Activated T-cell treated with anti-CD3 and anti-CD28 coated beads, Interleukin-2, amount 50 U/mL, for 24 hours (primary cell): ENCODE measurements at places on chromosomes 6 and 20.

GRCh38 chr6:90712114-90712513, 125.2 kb upstream of the MAP3K7 start:
- DNase-seq: no peak

GRCh38 chr6:140774080-140774505, 1358.6 kb upstream of the GJE1 start:
- no peak for DNase-seq

- no peak for DNase-seq
Measured at GRCh38 chr20:5848711-5849505, 98.7 kb downstream of the SHLD1 start.

DNA sequence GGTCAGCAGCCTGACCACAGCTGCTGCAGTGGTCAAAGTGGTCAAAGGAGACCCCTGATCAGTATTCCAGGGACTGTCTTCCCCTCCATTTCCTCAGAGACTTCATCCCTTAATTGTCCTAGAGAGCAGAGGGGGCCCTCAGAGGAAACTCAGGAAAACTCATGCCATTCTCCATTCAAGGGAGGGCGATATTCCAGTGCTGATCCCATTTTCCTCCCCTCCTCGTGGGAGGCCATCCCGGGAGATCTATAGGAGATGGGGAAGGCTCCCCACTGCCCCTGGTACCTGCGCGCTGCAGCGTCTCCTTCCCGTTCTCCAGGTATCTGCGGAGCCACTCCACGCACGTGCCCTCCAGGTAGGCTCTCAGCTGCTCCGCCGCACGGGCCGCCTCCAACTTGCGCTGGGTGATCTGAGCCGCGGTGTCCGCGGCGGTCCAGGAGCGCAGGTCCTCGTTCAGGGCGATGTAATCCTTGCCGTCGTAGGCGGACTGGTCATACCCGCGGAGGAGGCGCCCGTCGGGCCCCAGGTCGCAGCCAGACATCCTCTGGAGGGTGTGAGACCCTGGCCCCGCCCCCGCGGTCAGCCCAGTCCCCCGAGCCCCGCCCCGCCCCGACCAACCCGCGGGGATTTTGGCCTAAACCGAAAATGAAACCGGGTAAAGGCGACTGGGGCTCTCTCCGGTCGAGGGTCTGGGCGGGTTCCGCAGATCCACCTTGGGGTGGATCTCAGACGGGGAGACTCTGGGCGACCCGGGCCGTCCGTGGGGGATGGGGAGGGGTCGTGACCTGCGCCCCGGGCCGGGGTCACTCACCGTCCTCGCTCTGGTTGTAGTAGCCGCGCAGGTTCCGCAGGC, 878 bp downstream of the HLA-C start:
- peak; percentile 58 for DNase-seq

DNA sequence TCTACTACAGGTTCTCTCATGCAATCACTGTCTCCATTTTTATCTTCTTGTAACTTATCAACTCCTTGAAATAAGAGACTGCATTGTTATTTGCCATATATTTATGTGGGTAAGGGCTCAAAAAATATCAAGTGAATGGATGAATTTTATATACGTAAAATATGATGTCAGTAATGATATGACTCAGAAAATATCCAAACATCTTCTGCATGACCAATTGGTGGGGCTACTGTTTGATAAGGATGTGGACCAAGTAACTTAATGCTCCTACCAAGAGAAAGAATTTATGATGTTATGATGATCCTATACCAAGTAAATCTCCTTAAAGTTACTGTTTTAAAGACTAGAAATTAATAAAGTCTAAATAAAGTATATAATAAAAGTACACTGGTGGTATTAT, 103.7 kb downstream of the OGFRL1 start:
- no peak for DNase-seq

DNA sequence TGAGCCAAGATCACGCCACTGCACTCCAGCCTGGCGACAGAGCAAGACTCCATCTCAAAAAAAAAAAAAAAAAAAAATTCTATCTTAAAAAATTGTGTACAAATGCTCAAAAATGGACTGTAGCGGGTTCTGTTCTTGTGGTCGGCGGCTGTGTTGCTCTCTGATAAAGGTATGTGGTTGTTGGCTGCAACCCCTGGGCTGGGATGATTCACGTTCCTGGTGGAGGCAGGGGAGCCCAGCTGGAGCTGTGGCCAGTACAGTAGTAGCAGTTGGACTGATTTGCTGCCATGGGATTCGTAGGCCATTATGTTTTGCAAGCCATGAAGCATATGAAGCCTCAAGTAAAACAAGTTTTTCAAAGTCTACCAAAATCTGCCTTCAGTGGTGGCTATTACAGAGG, 22.3 kb downstream of the MDN1 start:
- DNase-seq: no peak

DNA sequence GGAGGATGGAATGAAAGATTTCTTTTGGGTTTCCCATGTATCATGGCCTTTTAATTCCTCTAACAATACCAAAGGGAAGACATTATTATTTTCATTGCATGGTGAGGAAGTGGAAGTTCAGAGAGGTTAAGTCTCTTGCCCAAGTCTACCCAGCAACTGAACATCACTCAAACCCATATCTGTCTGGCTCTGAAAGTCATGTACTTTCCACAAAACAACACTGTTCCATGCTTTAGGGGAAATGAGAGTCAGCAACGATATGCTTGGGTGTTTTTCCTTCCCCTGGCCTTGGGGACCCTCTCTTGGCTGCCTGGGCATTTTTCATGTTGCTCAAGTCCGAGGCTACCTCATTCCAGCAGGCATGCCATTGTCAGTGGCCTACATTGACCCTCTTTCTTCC, 118.8 kb downstream of the ADTRP start:
- no peak for DNase-seq

- peak; percentile 72 for DNase-seq
Measured at GRCh38 chr6:28606424-28607391, 81.0 kb downstream of the GPX5 start.

GRCh38 chr6:84671183-84671582, 93.2 kb downstream of the TBX18 start:
- DNase-seq: no peak

- no peak for DNase-seq
Measured at GRCh38 chr20:47642624-47643023, 140.9 kb downstream of the NCOA3 start.

DNA sequence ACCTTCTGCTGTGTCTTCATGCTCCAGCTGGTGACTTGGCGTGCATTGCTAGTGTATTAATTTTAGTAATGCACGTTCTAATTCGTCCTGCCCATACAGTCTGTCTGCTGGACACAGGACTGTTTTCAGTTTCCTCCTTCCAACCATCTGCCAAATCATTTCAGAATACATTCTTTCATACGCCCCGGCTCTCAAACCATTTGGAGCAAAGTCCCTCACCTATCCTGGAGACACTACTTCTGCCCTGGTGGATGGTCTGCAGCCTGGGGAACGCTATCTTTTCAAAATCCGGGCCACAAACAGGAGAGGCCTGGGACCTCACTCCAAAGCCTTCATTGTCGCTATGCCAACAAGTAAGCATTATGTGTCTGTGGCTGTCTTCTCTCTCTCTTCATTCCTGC, 60.5 kb downstream of the FNDC1 start:
- no peak for DNase-seq

- DNase-seq: no peak
Measured at GRCh38 chr20:53379014-53379832, 214.4 kb downstream of the ZNF217 start.

DNA sequence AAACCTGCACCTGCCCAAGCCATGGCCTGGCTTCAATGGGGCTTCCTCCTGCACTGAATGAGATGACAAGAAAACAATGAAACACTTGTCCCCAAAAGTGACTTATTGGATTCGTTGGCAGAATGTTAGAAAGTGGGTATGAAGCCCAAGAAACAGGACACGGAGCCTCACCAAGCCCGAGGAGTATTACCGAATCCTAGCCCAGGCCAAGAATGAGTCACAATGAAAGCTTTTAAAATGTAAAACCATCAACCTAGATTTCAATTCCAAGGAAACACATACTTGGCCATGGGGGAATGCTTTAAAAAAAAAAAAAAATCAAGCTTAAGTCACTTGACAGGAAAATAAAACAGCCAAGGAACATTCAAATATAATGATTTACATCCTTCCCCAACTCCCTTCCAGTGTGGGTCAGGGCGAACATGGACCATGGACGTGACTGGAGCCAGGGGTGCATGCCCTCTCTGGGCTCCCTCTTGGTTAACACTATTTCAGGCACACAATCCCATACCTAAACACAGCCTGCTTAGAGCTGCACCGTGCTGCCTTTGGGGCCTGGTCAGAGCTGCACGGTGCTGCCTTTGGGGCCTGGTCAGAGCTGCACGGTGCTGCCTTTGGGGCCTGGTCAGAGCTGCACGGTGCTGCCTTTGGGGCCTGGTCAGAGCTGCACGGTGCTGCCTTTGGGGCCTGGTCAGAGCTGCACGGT, 3.1 kb upstream of the STX16 start:
- DNase-seq: no peak

DNA sequence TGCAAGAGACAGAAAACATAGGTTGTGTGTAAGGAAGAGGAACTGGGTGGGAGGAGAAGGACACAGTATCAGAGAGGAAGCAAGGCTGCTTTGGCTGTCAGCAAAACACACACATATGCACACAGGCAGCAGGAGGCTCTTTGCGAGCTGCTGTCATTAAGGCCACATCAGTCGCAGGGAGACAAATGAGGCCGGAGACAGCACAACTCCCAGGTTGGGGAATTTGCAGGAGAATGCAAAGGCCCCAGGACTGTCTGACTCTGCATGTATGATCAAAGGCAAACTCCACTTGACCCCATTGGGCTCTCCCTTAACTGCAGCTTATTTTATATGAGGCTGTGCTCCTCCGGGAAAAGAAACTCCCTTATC, 35.3 kb downstream of the METTL24 start:
- no peak for DNase-seq

GRCh38 chr20:62907384-62908317, 18.7 kb downstream of the DIDO1 start:
- peak; percentile 52 for DNase-seq

DNA sequence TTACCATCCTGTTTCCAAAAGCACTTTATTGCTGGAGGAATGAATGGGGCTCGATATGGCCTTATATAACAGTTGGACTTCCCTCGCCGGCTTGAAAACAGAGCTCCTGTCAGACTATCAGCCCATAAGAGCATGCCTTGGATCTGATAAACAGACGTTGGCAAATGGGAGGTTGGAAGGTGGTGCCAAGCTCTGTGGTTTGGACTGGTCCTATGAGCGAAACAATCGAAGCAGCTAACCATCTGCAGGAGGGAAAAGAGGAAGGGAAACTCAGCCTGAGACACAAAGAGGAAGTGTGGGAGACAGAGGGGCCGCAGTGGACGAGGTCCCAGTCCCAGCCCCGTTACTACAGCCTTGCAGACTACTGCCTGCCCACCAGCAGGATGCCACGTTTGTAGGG, 92.9 kb downstream of the TFAP2C start:
- DNase-seq: no peak

GRCh38 chr6:147202516-147203310, 1.5 kb upstream of the STXBP5 start:
- DNase-seq: peak; percentile 75

- no peak for DNase-seq
Measured at GRCh38 chr6:31712296-31712695, 2.9 kb upstream of the LY6G6D start.

GRCh38 chr6:157427969-157428368, 47.0 kb downstream of the ZDHHC14 start:
- no peak for DNase-seq

DNA sequence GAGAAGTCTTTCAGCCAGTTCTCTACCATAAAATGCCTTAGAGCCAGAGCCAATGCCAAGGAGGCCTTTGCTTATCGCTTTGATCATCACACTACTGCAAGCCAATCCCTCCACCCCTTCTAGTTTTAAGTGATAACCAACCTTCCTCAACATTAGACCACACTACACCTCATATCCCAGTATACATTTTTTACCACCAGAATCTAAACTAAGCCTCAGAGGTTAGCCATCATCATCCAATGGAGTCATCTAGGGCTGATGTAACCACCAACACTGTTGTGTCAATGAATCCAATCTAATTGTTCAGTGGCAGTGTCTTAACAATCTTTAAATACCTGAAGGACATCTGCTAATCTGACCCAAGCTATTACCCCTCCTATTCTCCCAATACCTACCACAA, 6.4 kb downstream of the ZUP1 start:
- no peak for DNase-seq

- DNase-seq: no peak
Measured at GRCh38 chr20:31527266-31527665, 13.0 kb downstream of the HM13 start.

- no peak for DNase-seq
Measured at GRCh38 chr20:46559685-46560440, 9.4 kb upstream of the OCSTAMP start.

- DNase-seq: no peak
Measured at GRCh38 chr6:124022641-124023040, 219.0 kb downstream of the NKAIN2 start.

- no peak for DNase-seq
Measured at GRCh38 chr20:18979132-18979531, 165.5 kb downstream of the SCP2D1 start.

DNA sequence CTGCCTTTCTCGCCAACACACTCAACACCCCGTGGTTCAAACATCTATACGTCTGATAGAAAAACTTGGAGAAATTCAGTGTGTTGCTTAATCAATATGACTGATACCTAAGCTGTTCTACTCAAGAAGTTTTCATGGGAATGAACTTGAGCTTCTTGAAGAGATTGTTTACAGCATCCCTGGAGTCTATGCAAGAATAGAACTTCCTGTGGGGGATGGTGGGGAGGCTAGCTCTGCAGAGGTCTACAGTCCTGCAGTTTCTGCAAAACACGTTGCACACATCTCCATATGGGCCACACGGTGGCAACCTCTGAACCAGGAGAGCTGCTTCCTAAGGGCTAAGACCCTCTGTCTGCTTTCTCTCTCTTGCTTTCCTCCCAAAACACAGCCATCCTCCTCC, 32.7 kb upstream of the FANCE start:
- no peak for DNase-seq

GRCh38 chr6:7805078-7805849, 79.4 kb downstream of the BMP6 start:
- DNase-seq: no peak

- no peak for DNase-seq
Measured at GRCh38 chr6:39471954-39472659, 149.6 kb upstream of the KCNK16 start.

GRCh38 chr6:4030669-4031068, 48.3 kb downstream of the FAM217A start:
- no peak for DNase-seq
